ENCODE measurements at places on chromosomes 2 and 18. TPM values are rescaled to one million over a fixed set of nuclear protein-coding genes. Genes with fewer than 3 reads are reported as not detected.

IL36RN gene
- not detected for total RNA-seq

SCN7A gene
- total RNA-seq = not detected

- no peak overlapping the region for H3K4me3 ChIP-seq
- peaks cover 33% of the 10 kb centered on the region for H3K36me3 ChIP-seq
- H3K27me3 ChIP-seq = no peaks in the 10 kb centered on the region
- H3K4me1 ChIP-seq = no peaks in the 10 kb centered on the region
- H3K27ac ChIP-seq = no peak overlapping the region
Measured at GRCh38 chr18:23548275-23548674, 38.0 kb downstream of the NPC1 start.

DNA sequence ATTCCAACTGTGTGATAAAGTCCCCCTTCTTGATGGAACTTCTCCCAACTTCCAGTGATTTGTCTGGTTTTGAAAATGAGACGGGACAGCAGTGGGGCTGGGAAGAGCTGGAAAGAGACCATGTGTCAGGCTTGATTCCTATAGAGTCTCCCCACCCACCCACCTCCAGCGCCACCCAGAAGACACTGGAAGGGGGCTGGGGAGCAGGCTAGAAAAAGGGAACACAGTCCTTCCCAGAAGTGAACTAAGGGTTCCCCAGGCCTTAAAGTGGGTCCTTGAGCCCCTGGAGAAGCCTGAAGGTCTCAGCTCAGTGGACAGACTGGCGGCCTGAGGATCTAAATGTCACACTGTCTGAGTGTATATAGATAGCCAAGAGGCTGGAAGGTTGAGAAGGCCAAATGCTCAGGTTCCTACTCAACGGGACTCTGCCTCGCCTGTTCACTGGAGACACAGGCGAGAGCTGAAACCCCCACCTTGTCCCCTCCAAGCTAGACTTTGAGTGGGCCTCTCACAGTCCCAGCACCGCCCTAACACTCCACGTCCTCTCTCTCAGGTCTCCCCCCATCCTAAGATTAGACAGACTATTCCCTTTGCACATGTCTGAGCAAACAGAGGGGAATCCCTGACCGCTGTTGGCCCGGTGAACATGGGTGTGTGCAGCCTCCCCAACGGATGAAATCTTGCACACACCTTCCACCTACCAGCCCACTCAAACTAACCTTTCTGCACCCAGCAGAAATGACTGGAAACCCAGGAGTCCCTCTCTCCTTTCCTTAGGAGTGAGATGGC is 1.6 kb downstream of the PKDCC start:
- peak overlapping the region; percentile 9 for H3K27ac ChIP-seq
- DNase-seq = no peak
- no peak overlapping the region for H3K4me3 ChIP-seq

GRCh38 chr2:206276169-206276942 is 1.9 kb downstream of the ZDBF2 start:
- H3K36me3 ChIP-seq = no peaks in the 10 kb centered on the region
- no peaks in the 10 kb centered on the region for H3K27me3 ChIP-seq
- peaks cover 4% of the 10 kb centered on the region for H3K4me1 ChIP-seq
- no peak for DNase-seq

- no peak for DNase-seq
- no peak overlapping the region for H3K4me3 ChIP-seq
- no peaks in the 10 kb centered on the region for H3K4me1 ChIP-seq
- no peaks in the 10 kb centered on the region for H3K27me3 ChIP-seq
- H3K36me3 ChIP-seq = no peaks in the 10 kb centered on the region
- no peak overlapping the region for H3K27ac ChIP-seq
Measured at GRCh38 chr2:152071092-152071491, 27.8 kb downstream of the CACNB4 start.

DNA sequence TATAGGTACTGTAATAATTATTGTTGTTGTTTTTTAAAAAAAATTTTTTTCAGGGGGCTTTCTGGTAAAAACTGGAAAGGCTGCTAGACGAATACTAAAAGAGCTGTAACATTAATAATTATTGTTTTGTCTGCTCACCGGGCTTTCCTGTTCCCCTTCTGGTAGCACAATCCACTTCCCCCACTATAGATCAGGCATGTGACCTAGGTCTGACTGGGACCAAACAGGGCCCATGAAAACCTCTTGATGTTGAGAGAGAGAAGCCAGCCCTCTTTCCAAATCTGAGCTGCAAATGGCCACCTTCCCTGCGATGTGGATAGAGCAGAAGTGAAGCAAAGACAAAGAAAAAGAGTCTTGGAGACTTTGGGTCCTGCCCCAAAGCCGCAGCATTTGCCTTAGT is 23.4 kb downstream of the SH2D6 start:
- no peaks in the 10 kb centered on the region for H3K27me3 ChIP-seq
- no peak overlapping the region for H3K27ac ChIP-seq
- H3K36me3 ChIP-seq = no peaks in the 10 kb centered on the region
- no peak overlapping the region for H3K4me3 ChIP-seq
- H3K4me1 ChIP-seq = peaks cover 21% of the 10 kb centered on the region

GRCh38 chr2:96867756-96868554 is 1.9 kb downstream of the SEMA4C start:
- H3K4me1 ChIP-seq = peaks cover 24% of the 10 kb centered on the region
- no peak for DNase-seq
- no peaks in the 10 kb centered on the region for H3K27me3 ChIP-seq
- peak overlapping the region; percentile 77 for H3K27ac ChIP-seq
- H3K36me3 ChIP-seq = peaks cover 17% of the 10 kb centered on the region

Measured in CD8-positive, alpha-beta memory T cell (primary cell).